ENCODE measurements at places on chromosomes 5 and 9.

DNA sequence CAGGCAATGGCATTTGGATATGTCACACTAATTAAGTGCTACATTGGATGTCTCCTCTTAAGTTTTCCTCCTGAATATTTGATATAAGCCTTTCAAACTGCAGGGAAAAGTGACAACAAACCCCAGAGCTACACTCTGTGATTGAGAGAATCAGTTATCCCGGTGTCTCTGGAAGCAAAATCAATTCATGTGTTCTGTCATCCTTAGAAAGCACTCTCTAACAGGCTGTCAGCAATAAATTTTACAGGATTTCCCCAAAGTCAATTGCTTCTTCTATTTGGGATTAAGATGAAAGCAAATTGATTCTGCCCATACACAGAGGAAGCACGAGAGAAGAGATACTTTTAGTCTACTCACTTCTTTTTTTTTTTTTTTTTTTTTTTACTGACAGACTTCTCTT lies 332.4 kb downstream of the CDH18 start:
- H3K4me1 ChIP-seq: no peaks in the 10 kb centered on the region
- DNase-seq: no peak
- H3K27me3 ChIP-seq: no peaks in the 10 kb centered on the region
- H3K36me3 ChIP-seq: no peaks in the 10 kb centered on the region
- H3K27ac ChIP-seq: no peak overlapping the region

- peak overlapping the region; percentile 95 for H3K4me3 ChIP-seq
- no peaks in the 10 kb centered on the region for H3K27me3 ChIP-seq
- peaks cover 52% of the 10 kb centered on the region for H3K4me1 ChIP-seq
- H3K27ac ChIP-seq: peak overlapping the region; percentile 91
- no peaks in the 10 kb centered on the region for H3K36me3 ChIP-seq
Measured at GRCh38 chr9:36191686-36192085, 965 bp downstream of the CLTA start.

DNA sequence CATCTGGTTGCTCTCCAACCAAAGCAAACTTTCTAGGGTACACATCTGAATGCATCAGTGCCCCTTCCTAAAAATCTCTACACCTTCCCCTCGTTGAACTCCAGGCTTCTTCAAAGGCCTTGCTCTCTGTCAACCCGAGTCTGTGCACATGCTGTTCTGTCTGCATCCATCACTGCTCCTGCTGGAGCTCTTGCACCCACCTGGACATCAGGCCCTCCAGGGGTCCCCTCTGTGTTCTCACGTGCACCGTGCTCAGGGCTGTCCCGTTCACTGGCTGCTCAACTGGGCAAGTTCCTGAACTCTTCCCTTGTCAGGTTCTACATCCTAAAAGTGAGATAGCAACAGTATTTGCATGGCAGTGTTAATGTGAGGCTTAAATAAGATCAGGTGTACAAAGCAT lies 62.7 kb upstream of the ANGPTL2 start:
- no peak overlapping the region for H3K4me3 ChIP-seq
- no peaks in the 10 kb centered on the region for H3K27me3 ChIP-seq
- no peaks in the 10 kb centered on the region for H3K36me3 ChIP-seq
- no peak for DNase-seq
- peaks cover 71% of the 10 kb centered on the region for H3K4me1 ChIP-seq

- DNase-seq: no peak
- no peak overlapping the region for H3K27ac ChIP-seq
- no peaks in the 10 kb centered on the region for H3K27me3 ChIP-seq
- H3K4me3 ChIP-seq: no peak overlapping the region
Measured at GRCh38 chr5:176870110-176870591, 29.0 kb downstream of the HK3 start.

- H3K4me1 ChIP-seq: no peaks in the 10 kb centered on the region
- H3K4me3 ChIP-seq: no peak overlapping the region
- no peak for DNase-seq
- H3K27me3 ChIP-seq: no peaks in the 10 kb centered on the region
Measured at GRCh38 chr5:100780376-100780870, 122.7 kb downstream of the ST8SIA4 start.

GRCh38 chr5:76402251-76402885 lies 717 bp upstream of the IQGAP2 start:
- peak overlapping the region; percentile 76 for H3K27ac ChIP-seq
- DNase-seq: no peak
- no peaks in the 10 kb centered on the region for H3K36me3 ChIP-seq
- H3K4me1 ChIP-seq: peaks cover 28% of the 10 kb centered on the region
- peak overlapping the region; percentile 65 for H3K4me3 ChIP-seq
- H3K27me3 ChIP-seq: peaks cover 11% of the 10 kb centered on the region

- H3K27me3 ChIP-seq: no peaks in the 10 kb centered on the region
- H3K4me3 ChIP-seq: no peak overlapping the region
- H3K36me3 ChIP-seq: no peaks in the 10 kb centered on the region
Measured at GRCh38 chr9:96038914-96039313, 163.4 kb downstream of the ERCC6L2 start.

- no peaks in the 10 kb centered on the region for H3K36me3 ChIP-seq
- peaks cover 10% of the 10 kb centered on the region for H3K4me1 ChIP-seq
- no peak for DNase-seq
Measured at GRCh38 chr9:124765439-124765835, 5.7 kb downstream of the NR6A1 start.

DNA sequence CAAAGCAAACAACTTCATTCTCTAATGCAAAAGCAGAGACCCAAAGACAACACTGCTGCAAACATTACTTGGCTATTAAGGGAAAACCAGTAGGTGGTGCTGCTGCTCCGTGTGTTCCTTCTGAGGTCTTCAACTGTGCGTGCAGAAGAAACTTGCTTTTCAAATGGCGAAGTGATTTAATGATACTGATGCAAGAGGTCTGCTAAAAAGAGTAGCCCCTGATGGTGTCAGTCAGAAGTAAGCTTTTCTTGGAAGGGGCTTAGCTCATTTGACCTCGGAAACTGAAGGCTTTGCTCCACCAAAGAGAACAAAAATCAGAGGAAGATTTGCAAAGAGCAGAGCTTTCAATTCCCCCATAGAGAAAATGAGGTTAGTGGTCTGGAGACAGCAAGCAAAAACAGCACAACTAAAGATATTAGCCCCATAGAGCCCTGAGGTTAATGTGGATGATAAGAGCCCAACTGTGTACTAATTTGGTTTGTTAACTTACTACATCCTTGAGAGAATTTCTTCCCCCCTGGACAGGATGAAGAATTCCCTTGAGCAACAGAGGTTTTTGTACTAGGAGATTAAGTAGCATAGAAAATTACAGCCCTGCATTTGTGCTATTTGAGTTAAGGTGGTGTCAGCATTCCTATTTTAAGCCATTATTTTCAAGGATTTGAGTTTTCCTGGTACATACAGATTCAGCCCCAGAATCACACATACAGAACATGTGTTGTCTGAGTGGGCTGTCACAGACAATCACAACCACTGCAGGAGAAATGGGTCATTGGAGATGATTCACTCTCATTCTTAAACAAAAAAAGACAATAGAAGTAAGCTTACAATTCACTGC lies 153.2 kb upstream of the C9orf72 start:
- no peak overlapping the region for H3K27ac ChIP-seq
- H3K4me3 ChIP-seq: no peak overlapping the region
- no peaks in the 10 kb centered on the region for H3K36me3 ChIP-seq
- no peak for DNase-seq

DNA sequence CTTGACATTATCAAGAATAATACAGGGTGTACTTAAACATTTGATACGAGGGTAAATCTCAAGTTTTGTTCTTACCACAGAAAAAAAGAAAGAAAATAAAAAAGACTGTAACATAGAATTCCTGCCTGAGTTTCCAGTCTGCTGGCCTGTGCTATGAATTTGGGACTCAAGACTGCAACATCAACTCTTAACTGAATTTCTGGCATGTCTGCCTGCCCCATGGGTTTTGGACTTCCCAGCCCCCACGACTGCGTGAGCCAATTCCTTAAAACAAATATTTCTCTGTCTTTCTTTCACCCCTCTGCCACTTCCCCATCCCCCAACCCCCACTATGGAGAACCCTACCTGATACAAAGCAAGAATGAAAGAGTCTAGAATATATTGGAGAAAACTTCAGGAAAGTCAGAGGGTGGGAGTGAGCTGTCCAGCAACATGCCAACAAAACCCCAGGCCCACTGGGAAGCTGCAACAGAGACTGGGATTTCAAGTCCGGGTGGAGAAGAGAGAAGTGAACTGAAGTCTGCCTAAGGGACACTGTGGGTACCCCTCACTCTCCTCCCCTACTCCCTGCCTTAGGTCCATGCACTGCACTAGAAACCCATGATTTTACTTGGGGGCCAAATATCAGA lies 43.0 kb downstream of the MARCHF3 start:
- H3K27me3 ChIP-seq: no peaks in the 10 kb centered on the region
- no peak for DNase-seq
- no peak overlapping the region for H3K27ac ChIP-seq

GRCh38 chr9:106405871-106406435 lies 457.0 kb upstream of the ZNF462 start:
- H3K27ac ChIP-seq: no peak overlapping the region

DNA sequence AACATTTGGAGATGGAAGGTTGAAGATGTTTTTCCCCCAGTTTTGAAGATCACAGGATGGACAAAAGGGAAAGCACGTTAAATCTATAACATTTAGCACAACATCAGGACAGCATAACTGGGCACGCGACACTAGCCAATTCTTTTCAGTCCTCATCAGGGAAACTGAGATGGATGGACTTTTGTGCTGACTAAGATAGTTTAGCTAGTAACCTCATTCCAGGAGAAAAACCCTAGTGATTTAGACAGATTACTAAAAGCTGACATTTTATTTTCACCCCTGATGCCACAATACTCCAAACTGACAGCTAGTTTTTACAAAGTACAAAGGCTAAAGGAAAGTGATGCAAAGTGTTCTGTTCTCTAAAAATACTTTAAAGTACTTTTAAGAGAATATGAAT lies 53.3 kb downstream of the EPB41L4B start:
- no peaks in the 10 kb centered on the region for H3K36me3 ChIP-seq
- H3K4me3 ChIP-seq: no peak overlapping the region
- H3K27me3 ChIP-seq: no peaks in the 10 kb centered on the region
- no peak overlapping the region for H3K27ac ChIP-seq
- DNase-seq: no peak

- H3K4me1 ChIP-seq: peaks cover 22% of the 10 kb centered on the region
- H3K27ac ChIP-seq: peak overlapping the region; percentile 45
- DNase-seq: peak; percentile 94
Measured at GRCh38 chr9:16335788-16336580, 534.5 kb downstream of the BNC2 start.

- no peaks in the 10 kb centered on the region for H3K27me3 ChIP-seq
- H3K36me3 ChIP-seq: no peaks in the 10 kb centered on the region
- no peak overlapping the region for H3K4me3 ChIP-seq
Measured at GRCh38 chr5:55724281-55724680, 12.2 kb upstream of the SLC38A9 start.

- H3K27ac ChIP-seq: no peak overlapping the region
- no peaks in the 10 kb centered on the region for H3K36me3 ChIP-seq
- H3K4me1 ChIP-seq: no peaks in the 10 kb centered on the region
- no peak for DNase-seq
- H3K27me3 ChIP-seq: no peaks in the 10 kb centered on the region
- H3K4me3 ChIP-seq: no peak overlapping the region
Measured at GRCh38 chr5:86885489-86886230, 267.9 kb downstream of the COX7C start.

DNA sequence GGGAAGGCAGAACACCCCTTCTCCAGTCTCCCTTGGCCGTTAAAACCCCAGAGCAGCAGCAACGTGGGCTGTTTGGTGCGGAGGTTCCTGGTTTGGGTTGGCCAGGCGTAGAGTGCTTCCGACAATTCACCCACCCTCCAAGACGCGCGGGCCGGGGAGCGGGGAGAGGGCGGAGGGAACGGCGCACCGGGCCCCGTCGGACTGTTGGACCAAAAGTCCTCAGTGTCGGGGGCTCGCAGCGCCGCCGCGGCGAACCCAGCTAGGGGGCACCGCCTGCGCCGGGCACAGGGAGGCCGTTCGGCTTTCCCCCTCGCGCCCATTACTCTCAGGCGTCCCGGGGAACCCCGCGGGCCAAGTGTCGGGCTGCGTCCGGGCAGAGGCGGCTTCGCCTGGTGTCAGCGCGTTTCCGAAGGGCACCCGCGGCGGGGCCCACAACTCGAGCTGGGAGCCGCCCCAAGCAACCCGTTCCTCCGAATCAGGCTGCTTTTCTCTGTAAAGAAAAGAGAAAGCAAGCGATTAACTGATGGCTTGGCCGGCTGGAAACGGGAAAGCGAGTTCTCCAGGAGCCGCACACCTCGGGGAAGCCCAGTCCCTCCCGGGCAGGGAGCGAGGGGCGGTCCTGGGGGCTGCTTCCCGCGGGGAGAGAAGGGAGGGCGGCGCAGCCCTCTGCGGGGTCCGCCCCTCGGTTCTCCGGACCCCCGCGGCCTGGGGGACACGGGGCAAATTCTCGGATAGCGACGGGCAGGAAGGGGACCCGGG lies 145.5 kb downstream of the ERCC6L2 start:
- H3K27ac ChIP-seq: peak overlapping the region; percentile 79
- peak overlapping the region; percentile 63 for H3K4me3 ChIP-seq
- H3K36me3 ChIP-seq: peaks cover 7% of the 10 kb centered on the region
- H3K27me3 ChIP-seq: no peaks in the 10 kb centered on the region
- DNase-seq: peak; percentile 90
- H3K4me1 ChIP-seq: peaks cover 28% of the 10 kb centered on the region

DNA sequence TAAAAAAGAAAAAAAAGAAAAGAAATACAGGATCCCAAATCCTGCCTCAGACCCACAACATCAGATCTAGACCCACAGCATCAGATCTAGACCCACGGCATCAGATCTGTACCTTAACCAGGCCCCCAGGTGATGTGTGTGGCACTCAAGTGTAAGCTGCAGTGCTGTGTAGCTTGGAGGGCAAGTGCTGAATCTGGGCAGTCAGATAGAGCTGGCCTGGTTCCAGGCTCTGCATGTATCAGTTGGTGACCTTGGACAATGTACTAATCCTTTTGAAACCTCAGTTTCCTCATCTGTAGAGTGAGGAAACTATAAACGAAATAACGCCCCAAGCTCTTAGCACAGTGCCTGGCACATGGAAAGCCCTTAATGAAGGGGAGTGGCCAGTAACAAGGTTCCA lies 16.7 kb downstream of the COL15A1 start:
- peak overlapping the region; percentile 92 for H3K27ac ChIP-seq
- no peak for DNase-seq
- H3K36me3 ChIP-seq: no peaks in the 10 kb centered on the region
- no peaks in the 10 kb centered on the region for H3K27me3 ChIP-seq

- H3K4me1 ChIP-seq: peaks cover 33% of the 10 kb centered on the region
- H3K27ac ChIP-seq: peak overlapping the region; percentile 58
- peaks cover 39% of the 10 kb centered on the region for H3K27me3 ChIP-seq
Measured at GRCh38 chr5:180169248-180170105, 39.5 kb downstream of the RASGEF1C start.

GRCh38 chr9:91489361-91489899 lies 65.8 kb upstream of the NFIL3 start:
- no peaks in the 10 kb centered on the region for H3K36me3 ChIP-seq
- no peak overlapping the region for H3K4me3 ChIP-seq
- peak overlapping the region; percentile 12 for H3K27ac ChIP-seq
- no peaks in the 10 kb centered on the region for H3K27me3 ChIP-seq

GRCh38 chr5:54822324-54822687 lies 163.1 kb downstream of the ESM1 start:
- no peak overlapping the region for H3K27ac ChIP-seq
- H3K4me1 ChIP-seq: peaks cover 6% of the 10 kb centered on the region
- H3K4me3 ChIP-seq: no peak overlapping the region
- no peak for DNase-seq

- no peak overlapping the region for H3K27ac ChIP-seq
- no peak for DNase-seq
- no peaks in the 10 kb centered on the region for H3K36me3 ChIP-seq
- H3K4me1 ChIP-seq: no peaks in the 10 kb centered on the region
- H3K27me3 ChIP-seq: peaks cover 16% of the 10 kb centered on the region
Measured at GRCh38 chr5:176736931-176737745, 73.2 kb upstream of the UNC5A start.
